Esophagus mucosa (tissue), 1 donor: ENCODE measurements at places on chromosomes 7 and 10. TPM values are rescaled to one million over a fixed set of nuclear protein-coding genes. Genes with fewer than 3 reads are reported as not detected.

MTG1 gene
- 35.2 TPM for total RNA-seq

FKBP9 gene
- total RNA-seq, result 62.9 TPM

SORCS1 gene
- 0.12 TPM for total RNA-seq

IFIT1B gene
- not detected for total RNA-seq

WNT2 gene
- total RNA-seq, result not detected

SLC16A9 gene
- 14.3 TPM for total RNA-seq

PBLD gene
- 2.4 TPM for total RNA-seq

AGMO gene
- 0.08 TPM for total RNA-seq

TAS2R3 gene
- 0.96 TPM for total RNA-seq

OR2A12 gene
- total RNA-seq, result not detected

ELFN1 gene
- total RNA-seq, result 0.68 TPM

HECTD2 gene
- total RNA-seq, result 5.5 TPM

LOXL4 gene
- 1.1 TPM for total RNA-seq

GPC2 gene
- 0.20 TPM for total RNA-seq

SEC31B gene
- 3.2 TPM for total RNA-seq

CFAP58 gene
- total RNA-seq, result 0.12 TPM

CALCR gene
- total RNA-seq, result not detected

CFAP69 gene
- 1.1 TPM for total RNA-seq

EGR2 gene
- total RNA-seq, result 0.96 TPM

GPR15LG gene
- total RNA-seq, result 404 TPM

GAD2 gene
- not detected for total RNA-seq

BCL7B gene
- total RNA-seq, result 34.8 TPM

ZNF488 gene
- 0.60 TPM for total RNA-seq

PGAM2 gene
- total RNA-seq, result 2.6 TPM

ENTPD1 gene
- total RNA-seq, result 9.2 TPM

KLF14 gene
- not detected for total RNA-seq

SPDYE1 gene
- not detected for total RNA-seq

PRLHR gene
- not detected for total RNA-seq

USP6NL gene
- 33.3 TPM for total RNA-seq

DENND2A gene
- total RNA-seq, result 1.0 TPM

GSTO2 gene
- total RNA-seq, result 25.1 TPM

GFRA1 gene
- 0.56 TPM for total RNA-seq

FRMPD2 gene
- total RNA-seq, result not detected

RASA4B gene
- total RNA-seq, result 2.8 TPM

HTR5A gene
- total RNA-seq, result not detected

CCDC201 gene
- total RNA-seq, result not detected

HYAL4 gene
- total RNA-seq, result not detected

ACBD7 gene
- total RNA-seq, result 0.32 TPM

WEE2 gene
- not detected for total RNA-seq

COBL gene
- 10.4 TPM for total RNA-seq

NPFFR1 gene
- 0.04 TPM for total RNA-seq

VAX1 gene
- total RNA-seq, result 0.12 TPM

NKX1-2 gene
- total RNA-seq, result 0.16 TPM

CTBP2 gene
- 46.7 TPM for total RNA-seq

EIF3B gene
- total RNA-seq, result 119 TPM

GPR141 gene
- 0.60 TPM for total RNA-seq

CRYGN gene
- total RNA-seq, result not detected

ASB15 gene
- not detected for total RNA-seq

OR6B1 gene
- total RNA-seq, result not detected

CCT6A gene
- total RNA-seq, result 81.3 TPM

LRMDA gene
- 1.8 TPM for total RNA-seq

ZNF518A gene
- 11.6 TPM for total RNA-seq

GDF10 gene
- total RNA-seq, result not detected

IL2RA gene
- total RNA-seq, result 1.4 TPM

GIMAP4 gene
- total RNA-seq, result 3.4 TPM

TMEM273 gene
- 3.8 TPM for total RNA-seq
